ENCODE measurements at places on chromosomes 12 and 14.
A peak's percentile ranks its signal among the peaks of the same experiment; 100 is the strongest.

- no peak for DNase-seq
Observed at GRCh38 chr12:53807322-53807860, 55.6 kb upstream of the CISTR start.

GRCh38 chr12:122951979-122952892, 14.0 kb downstream of the ABCB9 start:
- peak; percentile 78 for DNase-seq

DNA sequence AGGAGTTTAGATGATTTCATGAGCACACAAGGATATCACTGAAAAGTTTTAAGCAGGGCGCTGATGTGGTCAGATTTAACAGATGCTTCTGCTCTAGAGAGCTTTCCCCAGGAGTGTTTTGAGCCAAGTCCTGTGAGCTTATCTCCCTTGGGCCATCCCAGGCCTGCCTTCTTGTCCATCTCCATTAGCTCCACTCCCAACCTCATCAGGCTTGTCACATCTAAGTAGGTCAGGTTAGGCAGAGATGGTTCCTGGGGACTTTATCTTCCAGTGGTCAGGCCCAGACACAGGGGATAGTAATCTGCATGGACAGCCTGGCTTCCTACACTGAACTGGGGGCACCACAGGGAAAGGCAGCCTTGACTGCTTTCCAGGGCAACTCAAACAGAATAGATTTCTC, 145.4 kb upstream of the SRRM4 start:
- no peak for DNase-seq

- no peak for DNase-seq
Observed at GRCh38 chr12:3259973-3260372, 182.8 kb downstream of the TSPAN9 start.

DNA sequence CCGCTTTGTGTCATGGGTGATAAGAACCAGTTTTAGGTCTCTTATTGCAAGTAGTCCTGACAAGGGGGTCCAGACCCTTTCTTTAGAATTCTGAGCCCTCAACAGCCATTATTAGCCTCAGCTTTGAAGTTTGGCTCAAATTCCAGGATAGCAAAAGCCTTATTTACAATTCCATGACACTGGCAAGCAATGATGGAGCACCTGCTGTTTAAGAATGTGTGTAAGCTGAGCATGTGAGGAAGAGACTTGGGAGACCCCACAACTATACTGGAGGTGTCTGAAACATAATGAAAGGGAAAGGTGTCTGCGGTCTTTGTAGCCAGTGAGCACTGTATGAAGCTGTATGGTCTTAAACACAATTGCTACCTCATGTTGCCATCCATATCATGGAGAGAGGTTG, 119.8 kb downstream of the TBX5 start:
- DNase-seq = no peak
